Osteocyte (in vitro differentiated cells): ENCODE measurements at places on chromosomes 3 and 15. TPM values are rescaled to one million over a fixed set of nuclear protein-coding genes. Genes with fewer than 3 reads are reported as not detected.

- H3K27ac ChIP-seq, result no peak overlapping the region
- H3K27me3 ChIP-seq, result no peaks in the 10 kb centered on the region
- H3K36me3 ChIP-seq, result no peaks in the 10 kb centered on the region
- no peak for DNase-seq
- H3K4me1 ChIP-seq, result no peaks in the 10 kb centered on the region
- no peak overlapping the region for H3K4me3 ChIP-seq
Measured at GRCh38 chr3:112721231-112721630, 80.3 kb upstream of the CCDC80 start.

- H3K27ac ChIP-seq, result no peak overlapping the region
- no peaks in the 10 kb centered on the region for H3K36me3 ChIP-seq
Measured at GRCh38 chr15:99994849-99995248, 261.6 kb upstream of the LYSMD4 start.

DNA sequence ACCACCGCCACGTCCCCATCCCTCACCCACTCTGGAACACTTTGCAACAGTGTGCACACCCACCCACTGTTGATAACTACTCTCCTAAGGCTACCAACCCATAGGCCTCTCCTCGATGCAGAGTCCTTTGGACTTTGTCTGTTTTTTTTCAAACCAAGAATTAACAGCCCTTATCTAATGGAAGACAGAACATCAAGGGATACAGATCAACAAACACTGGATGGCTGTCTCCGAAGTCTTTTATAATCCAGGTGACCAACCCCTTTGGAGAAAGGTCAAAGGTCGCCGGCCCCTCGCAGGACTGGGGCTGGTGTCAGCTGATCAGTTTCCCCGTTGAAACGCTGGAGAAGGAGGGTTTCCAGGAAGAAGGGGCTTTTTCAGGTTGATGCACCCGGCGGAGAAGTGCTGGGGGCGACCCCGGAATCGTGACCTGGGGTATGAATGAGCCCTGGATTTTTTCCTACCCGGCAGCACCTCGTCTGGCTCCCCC, 532 bp downstream of the B4GALT4 start:
- H3K36me3 ChIP-seq, result peaks cover 17% of the 10 kb centered on the region
- no peak for DNase-seq
- no peaks in the 10 kb centered on the region for H3K27me3 ChIP-seq

DNA sequence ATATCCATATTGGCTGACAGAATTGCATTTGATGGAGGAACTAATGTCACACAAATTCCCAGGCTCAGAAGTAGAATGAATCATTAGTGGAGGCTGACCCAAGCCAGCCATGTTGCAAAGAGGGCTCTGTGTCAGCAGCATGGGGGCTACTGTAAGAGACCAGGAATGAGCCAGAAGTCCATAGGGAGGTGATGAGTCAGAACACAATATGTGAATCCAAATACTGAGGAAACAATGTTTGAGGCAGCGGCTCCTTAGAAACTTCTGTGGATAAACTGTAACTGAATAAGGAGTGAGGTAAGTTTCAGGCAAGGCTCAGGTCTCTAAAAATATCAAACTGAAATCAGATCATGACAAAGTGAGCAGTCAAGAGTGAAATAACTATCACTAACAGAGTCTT, 170.7 kb downstream of the WDR72 start:
- no peak for DNase-seq
- no peaks in the 10 kb centered on the region for H3K27me3 ChIP-seq
- peaks cover 29% of the 10 kb centered on the region for H3K4me1 ChIP-seq
- no peaks in the 10 kb centered on the region for H3K36me3 ChIP-seq

DNA sequence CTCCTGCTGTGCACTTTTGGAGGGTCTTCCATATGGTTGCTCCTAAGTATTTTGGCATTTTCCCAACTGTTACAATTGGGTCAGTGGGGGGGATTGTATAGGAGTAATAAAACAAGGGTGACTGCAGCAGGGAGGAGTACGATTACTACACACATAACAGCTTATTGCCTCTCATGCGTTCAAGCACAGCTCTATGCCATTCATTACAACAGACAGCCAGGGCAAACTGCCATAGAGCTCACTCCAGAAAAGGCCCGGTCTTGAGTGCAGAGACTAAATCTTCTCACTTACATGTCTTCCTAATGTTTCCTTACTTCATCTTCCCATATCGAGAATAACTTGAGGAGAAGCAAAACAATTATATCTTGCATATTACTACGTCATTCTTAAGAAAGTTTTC, 1.4 kb upstream of the CHMP2B start:
- peaks cover 1% of the 10 kb centered on the region for H3K36me3 ChIP-seq
- DNase-seq, result no peak
- peak overlapping the region; percentile 45 for H3K4me3 ChIP-seq
- H3K4me1 ChIP-seq, result peaks cover 20% of the 10 kb centered on the region
- H3K27me3 ChIP-seq, result peaks cover 29% of the 10 kb centered on the region

DNA sequence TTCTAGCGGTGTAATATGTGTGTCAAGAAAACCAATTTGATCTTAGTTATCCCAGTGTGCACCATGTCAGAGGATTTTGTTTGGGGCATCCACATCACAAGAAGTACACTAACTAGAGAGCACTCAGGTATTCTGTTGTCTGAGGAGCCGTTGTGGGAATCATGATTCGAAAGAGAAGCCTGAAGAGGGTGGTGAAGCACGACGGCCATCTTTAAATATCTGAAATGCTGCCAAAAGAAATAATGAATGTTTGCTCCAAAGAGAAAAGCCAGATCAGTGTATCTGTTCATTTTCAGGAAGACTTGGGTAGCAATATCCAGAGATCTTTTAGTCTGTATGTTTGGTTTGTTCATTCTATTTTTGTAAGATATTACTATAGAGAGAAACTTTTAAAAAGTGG, 180.7 kb downstream of the KLHL25 start:
- H3K27ac ChIP-seq, result peak overlapping the region; percentile 87
- peaks cover 29% of the 10 kb centered on the region for H3K4me1 ChIP-seq
- no peak for DNase-seq
- no peaks in the 10 kb centered on the region for H3K27me3 ChIP-seq
- H3K4me3 ChIP-seq, result peak overlapping the region; percentile 46
- H3K36me3 ChIP-seq, result peaks cover 5% of the 10 kb centered on the region

GRCh38 chr3:105369500-105370371, 3.0 kb downstream of the ALCAM start:
- H3K27me3 ChIP-seq, result no peaks in the 10 kb centered on the region
- peaks cover 2% of the 10 kb centered on the region for H3K36me3 ChIP-seq
- peak; percentile 87 for DNase-seq
- peak overlapping the region; percentile 99 for H3K4me3 ChIP-seq

DNA sequence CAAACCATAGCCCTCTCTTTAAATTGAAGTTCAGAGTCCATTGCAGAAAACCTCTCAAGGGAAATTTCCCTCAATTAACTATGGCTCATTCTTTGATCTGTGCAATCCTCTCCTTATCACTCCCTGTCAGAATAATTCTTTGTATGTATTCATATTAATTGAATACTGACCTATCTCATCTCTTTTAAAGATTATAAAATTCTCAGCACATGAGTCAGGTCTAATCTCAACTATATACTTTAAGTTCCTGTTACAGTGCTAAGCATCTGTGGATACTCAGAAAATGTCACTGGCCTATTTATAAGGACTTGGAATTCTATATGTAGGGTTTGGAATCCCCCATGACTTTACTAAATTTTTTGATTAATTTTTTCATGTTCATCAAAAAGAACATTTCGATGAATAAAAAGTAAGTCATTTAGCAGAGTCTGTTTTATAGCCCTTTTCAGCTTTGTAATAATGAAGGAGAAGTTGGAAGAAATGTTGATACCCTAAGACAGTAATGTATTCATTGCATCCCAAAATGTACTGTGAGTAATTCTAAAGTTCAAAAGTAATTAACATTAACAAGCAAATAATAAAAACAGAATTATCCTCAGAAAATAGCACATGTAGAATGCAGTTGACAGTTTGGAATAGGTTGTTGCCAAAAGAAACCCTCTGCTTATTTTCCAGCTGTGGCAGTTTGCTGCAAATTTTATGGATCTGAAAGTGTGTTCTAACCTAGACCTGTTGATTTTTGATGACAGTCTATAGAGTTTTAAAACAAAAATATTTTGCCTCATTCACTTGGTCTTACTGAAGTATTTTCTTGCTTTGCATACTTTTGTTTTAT, 503.4 kb upstream of the CBLB start:
- no peak for DNase-seq
- no peak overlapping the region for H3K27ac ChIP-seq
- no peaks in the 10 kb centered on the region for H3K27me3 ChIP-seq
- H3K4me1 ChIP-seq, result peaks cover 5% of the 10 kb centered on the region
- H3K36me3 ChIP-seq, result no peaks in the 10 kb centered on the region

The SH2D7 gene
- not detected in 2 replicates for total RNA-seq

DNA sequence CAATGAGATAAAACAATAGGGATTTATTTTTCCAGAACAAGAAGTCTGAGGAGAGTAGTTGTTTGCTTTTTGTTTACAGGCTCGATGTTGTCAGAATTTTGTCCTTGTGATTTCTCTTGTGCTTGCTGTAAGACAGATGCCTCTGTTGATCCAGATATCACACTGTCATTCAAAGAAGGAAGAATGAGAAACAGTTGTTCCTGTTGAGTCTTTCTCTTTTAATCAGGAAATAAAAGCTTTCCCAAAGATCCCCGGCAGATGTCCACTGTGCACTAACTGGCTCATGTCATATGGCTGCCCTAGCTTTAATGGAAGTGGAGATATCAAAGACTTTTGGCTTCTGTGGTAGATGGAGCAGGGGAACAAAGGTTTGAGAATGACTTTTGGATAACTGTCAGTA, 6.8 kb downstream of the SERPINI1 start:
- no peaks in the 10 kb centered on the region for H3K36me3 ChIP-seq
- H3K4me3 ChIP-seq, result no peak overlapping the region
- H3K4me1 ChIP-seq, result no peaks in the 10 kb centered on the region
- H3K27me3 ChIP-seq, result peaks cover 24% of the 10 kb centered on the region
- no peak overlapping the region for H3K27ac ChIP-seq

The KBTBD12 gene
- total RNA-seq, result not detected in 2 replicates

DNA sequence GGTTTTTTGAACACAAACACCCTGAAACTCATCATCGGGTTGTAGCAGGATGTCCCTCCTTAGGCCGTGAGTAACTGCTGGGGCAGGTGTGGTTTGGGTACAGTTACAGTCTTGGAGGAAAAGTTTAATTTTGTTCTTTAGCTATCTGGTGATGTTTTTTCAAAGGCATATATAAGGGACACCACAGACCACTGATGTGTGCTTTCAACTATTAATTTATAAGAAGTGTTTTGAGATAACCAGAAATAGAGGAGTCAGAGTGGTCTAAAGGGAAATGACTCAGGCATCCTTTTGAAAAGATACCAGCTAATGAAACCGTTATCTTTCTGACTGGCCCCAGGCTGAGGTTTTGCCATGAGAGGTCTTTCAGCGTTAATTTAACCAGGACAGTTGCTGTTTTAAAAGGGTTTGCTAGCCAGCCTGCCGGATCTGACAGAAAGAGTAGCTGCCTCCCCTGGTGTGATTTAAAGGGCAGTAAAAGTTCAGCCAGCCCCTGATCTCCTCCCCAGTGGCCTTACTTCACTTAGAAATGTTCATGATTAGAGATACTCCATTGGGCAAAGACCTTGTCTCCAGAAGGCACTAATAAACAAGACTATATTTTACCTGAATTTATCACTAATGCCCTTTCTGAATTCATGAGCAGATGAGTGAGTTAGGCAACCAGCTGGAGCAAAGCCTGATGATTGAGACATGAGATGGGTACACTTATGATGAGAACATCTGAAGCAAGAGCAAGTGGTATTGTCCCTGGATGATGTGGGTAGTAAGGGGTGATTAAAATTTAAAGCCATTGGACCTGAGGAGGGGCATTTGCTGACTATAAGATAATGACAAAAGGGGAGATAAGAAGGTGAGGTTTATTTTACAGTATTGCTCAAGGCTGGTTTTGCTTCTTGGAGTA, 482.5 kb upstream of the TBL1XR1 start:
- H3K4me1 ChIP-seq, result peaks cover 41% of the 10 kb centered on the region
- peak overlapping the region; percentile 68 for H3K27ac ChIP-seq
- peaks cover 2% of the 10 kb centered on the region for H3K36me3 ChIP-seq
- H3K4me3 ChIP-seq, result no peak overlapping the region
- DNase-seq, result no peak

- H3K4me1 ChIP-seq, result peaks cover 10% of the 10 kb centered on the region
- H3K4me3 ChIP-seq, result no peak overlapping the region
- DNase-seq, result no peak
- H3K27ac ChIP-seq, result peak overlapping the region; percentile 25
Measured at GRCh38 chr3:102733791-102734563, 299.2 kb downstream of the ZPLD1 start.

DNA sequence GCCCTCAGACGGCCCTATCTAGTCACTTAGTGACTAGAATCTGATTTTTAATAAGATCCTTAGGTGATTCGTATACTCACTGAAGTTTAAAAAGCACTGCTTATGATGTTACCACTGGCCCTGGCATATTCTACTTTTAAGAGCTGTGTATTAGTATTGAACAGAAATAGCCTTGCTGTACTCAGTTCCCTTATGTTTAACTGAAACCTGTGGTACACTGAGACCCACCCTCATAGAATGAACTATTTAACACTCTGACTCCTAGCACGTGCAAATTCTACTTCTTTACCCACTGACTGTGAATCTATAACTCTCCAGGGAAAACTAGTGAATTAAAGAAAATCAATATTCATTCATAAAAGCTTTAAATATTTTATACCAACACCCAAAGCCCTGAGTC, 108.9 kb downstream of the CCNL1 start:
- peaks cover 3% of the 10 kb centered on the region for H3K4me1 ChIP-seq
- DNase-seq, result no peak
- no peak overlapping the region for H3K27ac ChIP-seq
- no peaks in the 10 kb centered on the region for H3K27me3 ChIP-seq
- H3K36me3 ChIP-seq, result no peaks in the 10 kb centered on the region

The CDCP1 gene
- total RNA-seq, result 2.3 and 2.7 TPM in 2 replicates

- peaks cover 34% of the 10 kb centered on the region for H3K27me3 ChIP-seq
- no peak for DNase-seq
- H3K27ac ChIP-seq, result no peak overlapping the region
- H3K36me3 ChIP-seq, result no peaks in the 10 kb centered on the region
- H3K4me3 ChIP-seq, result no peak overlapping the region
Measured at GRCh38 chr3:30862004-30862403, 32.5 kb downstream of the GADL1 start.

DNA sequence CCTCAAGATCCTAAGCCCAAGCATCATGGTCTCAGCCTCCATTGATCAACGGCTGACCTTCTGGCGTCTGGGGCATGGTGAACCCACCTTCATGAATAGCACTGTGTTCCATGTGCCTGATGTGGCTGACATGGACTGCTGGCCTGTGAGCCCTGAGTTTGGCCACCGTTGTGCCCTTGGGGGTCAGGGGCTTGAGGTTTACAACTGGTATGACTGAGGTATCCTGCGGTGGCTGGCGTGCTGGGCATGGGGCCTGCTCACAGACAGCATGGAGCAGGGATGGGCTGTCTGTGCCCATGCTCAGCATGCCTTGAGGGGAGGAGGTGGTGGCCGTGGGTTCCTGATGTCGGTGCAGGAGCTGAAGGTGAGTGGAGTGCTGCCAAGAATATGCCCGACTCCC, 3.3 kb downstream of the DALRD3 start:
- H3K27ac ChIP-seq, result no peak overlapping the region
- H3K27me3 ChIP-seq, result no peaks in the 10 kb centered on the region
- no peak overlapping the region for H3K4me3 ChIP-seq
- DNase-seq, result no peak
- H3K4me1 ChIP-seq, result peaks cover 26% of the 10 kb centered on the region

GRCh38 chr15:70420086-70420947, 322.6 kb upstream of the TLE3 start:
- peaks cover 96% of the 10 kb centered on the region for H3K27me3 ChIP-seq
- DNase-seq, result no peak
- H3K27ac ChIP-seq, result no peak overlapping the region
- no peaks in the 10 kb centered on the region for H3K36me3 ChIP-seq

The SNTN gene
- not detected in 2 replicates for total RNA-seq

The ECE2 gene
- not detected in 2 replicates for total RNA-seq

- no peak for DNase-seq
- H3K4me1 ChIP-seq, result peaks cover 9% of the 10 kb centered on the region
- H3K36me3 ChIP-seq, result no peaks in the 10 kb centered on the region
Measured at GRCh38 chr3:157865352-157866000, 240.7 kb downstream of the SHOX2 start.
